ENCODE measurements at places on chromosomes 12 and 14.
A peak's percentile ranks its signal among the peaks of the same experiment; 100 is the strongest.

DNA sequence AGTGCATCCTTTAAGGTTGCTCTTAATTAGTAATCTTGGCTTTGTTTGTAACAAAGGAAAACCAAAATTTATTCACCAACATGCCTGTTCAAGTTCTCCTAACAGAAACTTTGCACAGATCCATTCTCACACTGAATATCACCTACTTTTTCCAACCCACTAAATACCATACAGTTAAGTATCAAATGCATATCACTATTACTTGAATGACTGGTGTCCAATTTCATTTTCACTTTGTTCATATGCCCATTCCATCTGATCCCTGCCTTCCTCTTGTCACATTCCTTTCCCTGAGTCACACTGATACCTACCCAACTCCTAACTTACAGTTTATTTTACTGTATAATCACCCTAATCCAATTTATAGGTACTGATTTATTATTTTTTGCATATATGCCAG lies 286.4 kb downstream of the NELL2 start:
- DNase-seq, result no peak

GRCh38 chr12:93323625-93324329 lies 53.9 kb upstream of the NUDT4 start:
- DNase-seq, result no peak

DNA sequence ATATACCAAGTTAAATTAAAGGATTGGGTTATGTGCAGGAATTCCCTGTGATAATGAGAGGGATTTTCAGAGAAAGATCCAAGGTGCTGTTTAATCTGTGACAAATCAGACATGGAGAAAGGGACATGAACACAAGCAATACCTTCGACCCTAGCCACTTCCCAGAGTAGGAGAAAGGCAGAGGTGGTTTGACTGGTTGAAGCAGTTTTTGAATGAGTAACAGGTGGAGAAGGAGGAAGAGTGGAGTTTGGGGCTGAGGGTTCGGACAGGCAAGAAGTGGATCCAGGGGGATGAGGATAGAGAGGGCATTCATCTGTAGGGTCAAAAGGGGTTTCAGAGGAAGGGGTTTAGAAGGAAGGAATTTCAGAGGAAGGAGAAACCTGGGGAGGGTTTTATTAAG lies 27.4 kb upstream of the A2M start:
- no peak for DNase-seq

DNA sequence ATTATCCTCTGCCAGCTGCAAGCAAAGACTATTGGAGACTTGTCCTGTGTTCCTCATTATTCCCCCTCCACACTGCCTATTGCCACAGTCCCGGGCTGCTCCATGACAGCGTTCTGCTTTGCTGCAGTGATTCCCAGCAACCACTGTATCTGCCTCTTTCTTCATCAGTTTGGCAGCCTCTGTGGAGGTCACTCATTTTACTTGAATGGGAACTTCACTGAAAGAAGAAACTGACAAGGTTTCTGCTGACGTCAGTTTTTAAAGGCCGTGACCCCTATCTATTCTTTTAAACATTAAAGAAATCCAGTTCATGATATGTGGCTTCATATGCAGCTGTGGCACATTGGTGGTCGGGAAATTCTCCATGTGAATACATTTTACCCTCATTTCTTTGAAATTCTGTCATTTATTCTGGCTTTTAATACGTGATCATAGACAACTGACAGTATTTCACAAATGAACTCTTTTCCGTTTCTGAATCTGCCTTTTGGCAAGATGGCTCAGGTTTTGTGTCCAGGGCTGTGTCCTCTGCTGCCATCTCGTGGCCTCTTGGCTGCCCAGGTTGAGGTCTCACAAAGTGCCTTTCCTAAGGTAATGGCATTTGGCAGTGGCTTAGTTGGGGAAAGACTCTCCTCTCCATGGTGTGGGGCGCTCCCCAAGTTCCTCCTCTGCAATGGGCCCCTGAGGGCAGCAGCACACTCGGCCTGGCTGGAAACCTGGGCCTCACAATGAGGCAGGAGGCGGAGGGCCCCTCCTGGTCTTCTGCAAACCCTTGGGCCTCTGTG lies 5.8 kb downstream of the TMEM253 start:
- DNase-seq, result peak; percentile 56

GRCh38 chr12:131615326-131616042 lies 95.4 kb upstream of the SFSWAP start:
- DNase-seq, result no peak

- peak; percentile 37 for DNase-seq
These were observed 139.1 kb downstream of the SPTSSA start for GRCh38 chr14:34322940-34323418.

- no peak for DNase-seq
These were observed 179.9 kb upstream of the EEA1 start for GRCh38 chr12:93108985-93109384.

DNA sequence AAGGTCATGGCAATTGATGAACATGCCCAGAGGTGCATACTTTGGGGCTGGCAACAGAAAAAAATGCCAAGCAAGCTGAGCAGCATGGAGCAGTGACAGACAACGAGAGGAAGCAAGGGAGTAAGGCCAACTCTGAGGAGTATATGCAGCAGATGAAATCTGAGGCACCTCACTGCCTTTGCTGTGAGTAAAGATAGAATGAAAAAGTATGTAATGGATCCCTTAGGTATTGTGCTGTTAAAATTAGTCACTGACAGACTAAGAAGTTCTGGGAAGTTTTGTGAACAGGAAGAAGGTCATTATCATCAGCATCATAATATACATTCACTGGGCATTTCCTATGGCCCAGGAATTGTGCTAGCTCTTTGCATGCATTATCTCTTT lies 269.9 kb downstream of the DUSP6 start:
- DNase-seq, result no peak
